ENCODE measurements at places on chromosomes 12 and 14. TPM values are rescaled to one million over a fixed set of nuclear protein-coding genes. Genes with fewer than 3 reads are reported as not detected.
A peak's percentile ranks its signal among the peaks of the same experiment; 100 is the strongest.

- DNase-seq = no peak
Measured at GRCh38 chr12:43579206-43579605, 27.2 kb upstream of the ADAMTS20 start.

DNA sequence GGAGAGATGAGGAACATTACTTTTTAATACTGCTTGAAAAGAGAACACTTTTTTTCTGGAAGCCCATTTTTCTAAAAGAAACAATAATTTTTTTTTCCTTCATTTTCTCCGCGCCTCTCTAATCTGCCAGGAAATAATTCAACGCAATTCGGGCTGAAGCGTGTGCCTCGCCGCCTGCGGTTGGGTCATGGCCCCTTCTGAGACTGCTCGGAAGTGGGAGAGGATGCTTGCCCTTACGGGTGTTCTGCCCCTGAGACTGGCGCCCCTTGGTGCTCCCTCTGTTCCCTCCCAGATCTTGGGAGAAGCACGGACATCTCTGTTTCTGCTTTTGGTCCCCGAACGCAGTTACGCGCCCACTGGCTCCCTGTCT, 332 bp upstream of the TBC1D30 start:
- DNase-seq = no peak

Gene SMCO3
- total RNA-seq = 0.27 TPM

DNA sequence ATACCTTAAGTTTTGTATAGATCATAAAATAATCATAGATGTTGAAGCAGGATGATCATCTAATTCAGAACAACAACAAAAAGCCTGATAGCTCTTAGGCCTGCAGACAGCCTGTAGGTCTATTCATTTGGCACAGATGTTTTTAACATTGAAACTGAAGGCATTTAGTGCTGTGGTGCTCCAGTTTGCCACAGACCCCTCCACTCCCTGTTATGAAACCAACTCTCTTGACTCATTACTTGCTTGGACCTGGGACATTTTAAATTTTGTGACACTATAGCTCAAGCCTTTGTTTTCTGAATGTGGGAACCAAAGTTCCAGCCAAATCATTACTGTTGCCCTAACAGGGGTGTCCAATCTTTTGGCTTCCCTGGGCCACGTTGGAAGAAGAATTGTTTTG, 9.1 kb downstream of the PRKCH start:
- DNase-seq = no peak

Gene SLC4A8
- total RNA-seq = 7.1 TPM

DNA sequence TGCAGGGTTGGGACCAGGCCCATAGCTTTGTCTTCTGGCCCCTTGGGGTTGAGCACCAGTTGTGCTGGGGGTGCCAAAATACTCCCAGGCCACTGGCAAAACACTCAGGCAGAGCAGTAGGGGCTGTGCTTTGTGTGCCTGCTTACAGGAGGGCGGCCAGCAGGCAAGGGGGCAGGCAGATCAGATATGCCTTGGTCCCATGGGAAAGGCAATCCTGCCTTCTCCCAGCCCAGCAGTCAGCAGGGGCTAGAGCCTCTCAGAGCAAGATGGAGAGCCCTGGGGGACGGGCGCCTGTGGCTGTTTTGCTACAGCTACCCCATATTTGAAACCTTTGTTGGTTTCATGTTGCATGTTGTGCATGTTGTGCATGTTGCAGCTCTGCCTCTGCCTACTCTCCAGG, 36.2 kb upstream of the TMX1 start:
- DNase-seq = no peak

GRCh38 chr12:75705749-75706711, 194.6 kb upstream of the KRR1 start:
- DNase-seq = peak; percentile 4

Gene IL31
- total RNA-seq = not detected

DNA sequence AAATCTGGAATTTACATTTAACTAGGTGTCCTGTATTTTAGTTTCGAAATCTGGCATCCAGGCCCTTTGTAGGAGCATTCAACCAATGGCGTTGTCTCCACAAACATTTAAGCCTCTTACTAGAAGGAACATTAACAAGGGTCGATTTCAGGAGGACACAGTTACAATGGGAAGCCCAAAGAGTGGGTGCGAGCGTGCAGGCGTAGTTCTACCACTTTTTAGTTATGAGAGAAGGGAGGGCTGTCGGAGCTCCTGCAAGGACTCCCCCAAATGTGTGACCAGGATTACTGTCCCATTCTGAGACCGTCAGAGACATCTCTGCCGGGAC, 365 bp upstream of the ABHD4 start:
- DNase-seq = no peak

DNA sequence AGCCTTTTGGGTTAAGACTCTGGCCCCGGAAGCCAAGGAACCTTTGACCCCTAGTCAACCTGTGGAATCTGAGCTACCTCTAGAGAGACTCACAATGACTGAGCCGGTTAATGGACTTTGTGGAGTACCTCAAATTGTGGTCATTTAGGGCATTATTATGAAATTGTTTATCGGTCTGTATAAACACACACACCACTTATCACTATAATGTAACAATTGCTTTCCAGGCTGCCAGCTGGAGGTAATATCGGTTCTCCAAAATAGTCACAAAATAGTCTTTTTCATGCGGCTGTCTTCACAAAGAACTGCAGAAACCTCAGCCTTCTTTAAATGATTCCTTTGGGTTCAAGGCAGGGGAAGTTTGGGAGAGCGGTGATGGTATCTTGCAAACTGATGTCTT, 144.2 kb downstream of the DACT1 start:
- no peak for DNase-seq

Gene CMAS
- total RNA-seq = 33.7 TPM

Gene FAM181A
- total RNA-seq = not detected

- no peak for DNase-seq
Measured at GRCh38 chr14:90344331-90345238, 12.8 kb upstream of the NRDE2 start.

GRCh38 chr12:47731723-47732122, 6.4 kb upstream of the ENDOU start:
- DNase-seq = no peak

Gene KLRD1
- total RNA-seq = 1.9 TPM

Gene RAPGEF3
- 40.9 TPM for total RNA-seq

- no peak for DNase-seq
Measured at GRCh38 chr14:103232031-103232808, 101.8 kb upstream of the EIF5 start.

GRCh38 chr12:1422604-1423315, 171.6 kb downstream of the FBXL14 start:
- no peak for DNase-seq
